ENCODE measurements at places on chromosomes 1 and 21. TPM values are rescaled to one million over a fixed set of nuclear protein-coding genes. Genes with fewer than 3 reads are reported as not detected.

GIPC2 gene
- total RNA-seq = 0.64 TPM

IL19 gene
- total RNA-seq = not detected

NBPF4 gene
- not detected for total RNA-seq

GUCA2B gene
- not detected for total RNA-seq

HSD3B1 gene
- not detected for total RNA-seq

C1orf226 gene
- 3.4 TPM for total RNA-seq

CFH gene
- 46.2 TPM for total RNA-seq

LINGO4 gene
- not detected for total RNA-seq

SPATA1 gene
- 2.0 TPM for total RNA-seq

OR2L5 gene
- 2.7 TPM for total RNA-seq

FCRL1 gene
- total RNA-seq = 0.18 TPM

RNU1-3 gene
- total RNA-seq = 40,842 TPM

MNDA gene
- 1.4 TPM for total RNA-seq

LDLRAD2 gene
- total RNA-seq = not detected

LEFTY2 gene
- 0.09 TPM for total RNA-seq

RBP7 gene
- not detected for total RNA-seq

DAB1 gene
- 71.6 TPM for total RNA-seq

FAM151A gene
- total RNA-seq = not detected

FOXD3 gene
- total RNA-seq = not detected

MATN1 gene
- 0.36 TPM for total RNA-seq

MPL gene
- not detected for total RNA-seq

OR4F29 gene
- 0.54 TPM for total RNA-seq

CELA3B gene
- total RNA-seq = not detected

CASQ1 gene
- 1.3 TPM for total RNA-seq

BSND gene
- total RNA-seq = 0.09 TPM

KRTAP7-1 gene
- total RNA-seq = not detected

TNFSF4 gene
- total RNA-seq = 2.3 TPM

KRTAP19-5 gene
- total RNA-seq = not detected

CSMD2 gene
- total RNA-seq = 37.5 TPM

OR2AK2 gene
- 3.0 TPM for total RNA-seq

CCDC17 gene
- total RNA-seq = 1.00 TPM

EFNA1 gene
- 6.9 TPM for total RNA-seq

NTRK1 gene
- 1.6 TPM for total RNA-seq

CELA3A gene
- total RNA-seq = not detected

OLFML3 gene
- total RNA-seq = 26.4 TPM

CFHR2 gene
- not detected for total RNA-seq

RNPEP gene
- total RNA-seq = 12.4 TPM

ORC1 gene
- total RNA-seq = 3.1 TPM

NDUFS5 gene
- 178 TPM for total RNA-seq

FCRLB gene
- total RNA-seq = 1.4 TPM

PCP4 gene
- total RNA-seq = 23.8 TPM

SLC9C2 gene
- 3.3 TPM for total RNA-seq
